ENCODE measurements at places on chromosomes 5 and 9. TPM values are rescaled to one million over a fixed set of nuclear protein-coding genes. Genes with fewer than 3 reads are reported as not detected.

FCHO2 gene
- 2.0 TPM for total RNA-seq

WDR5 gene
- total RNA-seq = 16.9 TPM

RICTOR gene
- total RNA-seq = 125 TPM

PRR16 gene
- total RNA-seq = not detected

DNA sequence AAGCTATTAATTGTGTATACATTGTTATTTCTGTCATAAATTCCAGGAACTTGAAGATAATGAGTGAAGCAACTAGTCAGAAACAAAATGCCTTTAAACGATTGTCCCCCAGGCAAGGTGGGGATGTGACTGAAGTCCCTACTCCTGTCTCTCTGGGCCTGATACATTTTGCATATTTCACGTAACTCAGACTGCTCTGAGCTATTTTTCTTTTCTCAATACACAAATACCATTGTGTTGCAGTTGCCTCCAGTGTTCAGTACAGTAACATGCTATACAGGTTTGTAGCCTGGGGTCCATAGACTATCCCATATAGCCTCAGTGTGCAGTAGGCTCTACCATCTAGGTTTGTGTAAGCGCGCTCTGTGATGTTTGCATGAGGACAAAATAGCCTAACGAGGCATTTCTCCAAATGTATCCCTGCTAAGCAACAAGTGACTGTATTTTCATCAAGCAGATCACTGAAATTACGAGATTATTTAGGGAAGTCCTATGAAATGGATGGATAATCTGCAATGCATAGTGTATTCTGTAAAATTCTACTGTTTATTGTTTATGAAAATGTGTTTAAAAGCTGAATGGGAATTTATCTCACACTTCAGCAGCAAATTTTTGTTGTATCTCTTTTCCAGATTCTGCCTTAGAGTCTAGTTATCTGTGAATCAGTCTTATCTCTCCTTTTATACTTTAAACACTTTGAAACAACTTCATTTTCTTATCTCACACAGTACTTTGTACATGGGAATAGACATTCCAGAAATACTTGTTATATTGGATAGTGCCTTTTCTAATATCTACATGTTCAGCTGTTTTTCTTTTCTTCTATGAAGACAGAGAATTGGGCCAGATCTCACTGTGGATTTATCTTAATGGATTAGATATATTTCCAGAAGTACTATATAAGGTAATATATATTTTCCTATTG lies 150.5 kb downstream of the CD180 start:
- DNase-seq = no peak

DNA sequence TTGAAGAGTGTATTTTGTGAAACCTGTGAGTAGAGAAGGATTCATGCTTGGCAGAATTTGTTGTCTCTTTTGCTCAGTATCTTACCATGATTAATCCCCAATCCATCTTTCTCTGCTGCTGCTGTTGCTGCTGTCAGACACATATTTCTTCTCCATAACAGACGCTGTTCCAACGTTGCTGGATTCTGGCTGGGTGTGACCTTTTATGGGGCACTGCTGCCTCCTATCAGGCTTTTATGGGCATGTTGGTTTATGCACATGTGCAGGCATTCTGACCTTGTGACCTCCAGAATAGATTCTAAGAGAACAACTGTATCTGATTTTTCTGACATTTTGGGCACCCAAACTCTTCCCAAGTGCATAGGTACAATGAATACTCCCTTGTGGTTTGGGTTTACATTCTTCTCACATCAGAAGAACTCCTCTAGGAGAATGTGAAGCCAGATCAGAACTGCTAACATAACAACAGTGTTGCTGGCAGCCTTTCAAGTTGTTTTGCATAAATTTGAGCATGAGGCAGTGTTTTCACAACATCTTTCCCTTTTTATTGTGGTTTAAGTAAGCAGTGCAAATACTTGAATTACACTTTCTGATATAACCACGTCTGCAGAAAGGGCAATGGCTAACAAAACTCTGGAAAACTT lies 9.2 kb upstream of the ISL1 start:
- no peak for DNase-seq

- no peak for DNase-seq
Measured at GRCh38 chr9:83372957-83373356, 165.2 kb downstream of the FRMD3 start.

- no peak for DNase-seq
Measured at GRCh38 chr5:41707853-41708603, 162.2 kb downstream of the OXCT1 start.

DNA sequence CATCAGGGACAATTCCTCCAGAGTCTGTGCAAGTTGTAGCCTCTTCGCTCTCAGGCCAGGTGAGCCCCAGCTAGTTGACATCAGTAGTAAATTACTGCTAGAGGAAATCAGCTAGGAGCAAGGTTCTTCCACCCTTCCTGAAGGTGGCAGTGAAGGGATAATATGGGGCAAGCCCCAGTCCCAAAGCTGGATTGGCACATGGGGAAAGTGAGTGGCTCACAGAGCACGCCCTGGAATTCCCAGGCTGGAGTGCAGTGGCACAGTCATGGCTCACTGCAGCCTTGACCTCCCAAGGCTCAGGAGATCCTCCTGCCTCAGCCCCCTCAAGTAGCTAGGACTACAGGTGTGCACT lies 82.1 kb downstream of the CYFIP2 start:
- DNase-seq = no peak

- no peak for DNase-seq
Measured at GRCh38 chr5:35153375-35153932, 76.8 kb downstream of the PRLR start.

GRCh38 chr9:137397675-137398423 lies 25.1 kb downstream of the EXD3 start:
- no peak for DNase-seq

DNA sequence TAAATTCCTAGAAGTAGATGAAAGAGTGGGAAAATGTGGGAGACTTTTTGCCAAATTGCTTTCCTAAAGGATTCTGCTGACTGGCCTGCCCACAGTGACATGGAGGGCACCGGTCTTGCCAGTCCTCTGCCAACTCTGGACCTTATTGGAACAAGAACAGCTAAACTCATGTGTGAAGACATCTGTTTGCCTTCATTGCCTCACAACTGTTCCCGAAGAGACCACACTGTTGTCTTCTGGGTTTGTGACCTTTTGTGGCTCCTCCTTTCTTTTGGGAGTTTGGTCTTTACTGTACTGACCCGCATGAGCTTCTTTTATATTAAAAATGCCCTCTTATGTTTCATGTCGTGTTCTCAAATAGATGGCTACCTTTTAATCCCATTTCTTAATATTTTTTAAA lies 16.1 kb upstream of the WNK2 start:
- DNase-seq = no peak

- DNase-seq = no peak
Measured at GRCh38 chr9:127633216-127633862, 21.3 kb downstream of the STXBP1 start.

GRCh38 chr9:111529787-111530186 lies 4.8 kb downstream of the ZNF483 start:
- DNase-seq = no peak

DNA sequence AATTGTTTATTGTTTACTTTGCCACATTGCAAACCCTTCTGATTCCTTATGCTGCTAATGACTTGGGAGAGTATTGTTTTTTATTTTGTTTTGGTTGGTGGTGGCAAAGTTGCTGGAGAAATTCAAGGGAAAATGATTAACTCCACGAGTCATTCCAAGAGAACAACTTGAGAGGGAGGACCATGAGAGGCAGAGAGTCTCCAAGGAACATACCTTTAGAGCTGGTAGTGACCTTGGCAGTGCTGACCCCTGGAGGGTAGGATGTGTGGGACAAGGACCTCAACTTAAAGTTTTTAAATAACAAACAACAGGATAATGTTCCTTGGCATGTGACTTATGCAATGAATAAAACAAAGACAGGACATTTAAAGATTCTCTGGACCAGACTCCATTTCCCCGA lies 139.7 kb downstream of the LRRC70 start:
- DNase-seq = no peak

DNA sequence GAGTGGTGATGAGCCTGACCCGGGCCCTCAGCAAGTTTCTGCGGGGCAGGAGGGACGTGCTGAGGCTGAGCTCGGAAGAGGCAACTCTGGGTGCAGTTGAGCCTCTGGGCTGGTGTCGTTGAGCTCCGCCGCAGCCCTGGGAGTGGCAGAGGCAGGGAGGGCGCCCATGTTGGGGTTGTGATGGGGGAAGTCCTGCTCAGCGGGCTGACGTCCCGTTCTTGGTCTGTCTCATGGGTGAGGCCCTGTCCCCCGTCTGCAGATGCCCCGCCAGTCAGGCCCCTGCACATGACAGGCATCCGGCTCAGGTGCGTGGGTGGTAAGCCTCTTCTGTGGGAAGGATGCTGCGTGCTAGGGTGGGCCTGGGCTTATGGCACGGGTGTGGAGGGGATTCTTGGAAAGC lies 64.3 kb downstream of the RXRA start:
- DNase-seq = peak; percentile 44

DNA sequence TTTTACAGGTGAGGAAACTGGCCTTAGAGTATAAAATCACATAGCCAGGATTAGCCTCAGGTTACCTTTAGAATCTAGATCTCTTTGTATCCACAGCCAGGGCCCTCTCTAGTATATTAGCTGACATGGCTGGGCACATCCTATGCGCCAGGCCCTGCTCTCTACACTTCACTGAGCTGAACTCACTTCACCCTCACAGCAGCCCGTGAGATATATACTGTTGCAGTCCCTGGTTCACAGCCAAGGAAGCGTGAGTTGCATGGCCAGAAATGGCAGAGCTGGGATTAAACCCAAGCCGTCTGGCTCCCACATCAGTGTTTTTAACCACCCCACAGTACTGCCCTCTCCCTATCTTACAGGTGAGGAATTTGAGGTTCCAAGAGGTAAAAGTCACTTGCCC lies 58.4 kb downstream of the DAB2IP start:
- no peak for DNase-seq
